ENCODE measurements at places on chromosomes 2 and 18. TPM values are rescaled to one million over a fixed set of nuclear protein-coding genes. Genes with fewer than 3 reads are reported as not detected.

Gene ERFE
- total RNA-seq = 0.79 TPM

Gene MC5R
- total RNA-seq = not detected

Gene MFSD2B
- total RNA-seq = 0.12 TPM

Gene RGPD8
- total RNA-seq = 3.5 TPM
